ENCODE measurements at places on chromosomes 7 and 10.

GRCh38 chr10:49000437-49001398 is 61.1 kb upstream of the LRRC18 start:
- no peak for DNase-seq

DNA sequence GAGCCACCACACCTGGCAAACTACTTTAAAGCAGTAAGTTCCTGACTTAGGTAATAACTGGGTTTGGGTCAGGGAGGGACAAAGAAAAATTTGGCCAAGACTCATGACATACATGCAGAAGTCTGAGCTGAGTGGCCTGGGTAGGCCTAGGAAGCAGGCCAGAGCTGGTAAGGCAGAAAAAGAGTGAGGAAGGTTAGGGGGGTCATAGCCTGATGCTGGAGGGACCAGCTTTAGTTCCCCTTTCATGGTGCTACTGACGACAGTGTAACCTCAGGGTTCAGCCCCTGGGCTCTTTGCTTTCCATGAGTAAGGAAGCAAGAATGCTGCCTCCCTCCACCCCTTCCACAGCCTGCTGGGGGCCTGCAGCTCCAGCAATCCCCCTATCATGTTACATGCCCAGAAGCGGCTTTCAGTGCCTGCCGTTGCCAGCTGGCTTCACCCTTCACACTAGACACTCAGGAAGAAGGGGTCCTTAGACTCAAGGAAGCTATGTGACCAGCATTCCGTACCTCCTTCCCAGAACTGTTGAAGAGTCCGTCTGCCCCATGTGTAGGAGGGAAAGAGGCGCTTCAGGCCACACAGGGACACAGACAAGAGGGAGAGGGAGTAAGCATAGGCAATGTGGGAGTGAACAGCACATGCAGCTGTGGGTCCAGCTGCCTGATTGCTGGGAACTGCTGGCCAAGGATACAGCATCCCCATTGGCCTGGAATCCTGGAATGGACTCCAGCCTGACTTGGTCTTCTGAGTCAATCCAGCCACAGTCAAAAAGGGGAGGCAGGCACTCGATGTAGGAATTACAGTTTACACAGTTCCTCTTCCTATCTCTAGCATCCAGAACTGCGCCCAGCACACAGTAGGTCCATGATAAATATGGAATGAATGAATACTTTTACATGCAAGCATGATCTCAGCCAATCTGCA is 4.1 kb upstream of the PLAU start:
- no peak for DNase-seq

GRCh38 chr7:72057231-72057630 is 354.9 kb downstream of the CALN1 start:
- DNase-seq: no peak

DNA sequence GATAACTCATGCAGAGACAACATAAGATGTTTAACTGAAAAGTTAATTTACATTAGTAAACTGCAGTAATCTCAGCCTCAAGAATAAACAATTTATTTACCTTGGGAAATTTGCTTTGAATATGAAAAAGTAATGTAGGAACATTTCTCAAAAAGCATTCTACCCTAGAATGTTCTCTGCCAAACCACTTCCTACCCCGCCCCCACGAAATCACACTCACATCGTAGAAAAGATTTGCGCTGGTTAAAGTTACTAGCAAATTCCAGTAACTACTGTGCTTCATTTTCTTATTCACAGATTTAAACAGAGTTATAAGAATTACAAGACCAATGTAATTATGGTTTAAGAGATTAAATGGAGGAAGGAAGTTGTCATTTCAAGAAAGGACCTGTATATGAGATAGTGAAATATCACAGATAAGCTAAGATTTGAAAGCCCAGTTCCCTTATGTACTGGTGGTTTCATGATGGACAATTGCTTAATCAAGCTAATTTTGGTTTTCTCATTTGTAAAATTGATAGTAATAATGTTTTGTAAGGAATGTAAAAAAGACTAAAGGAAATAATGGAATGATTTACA is 175.4 kb downstream of the GNAI1 start:
- no peak for DNase-seq

DNA sequence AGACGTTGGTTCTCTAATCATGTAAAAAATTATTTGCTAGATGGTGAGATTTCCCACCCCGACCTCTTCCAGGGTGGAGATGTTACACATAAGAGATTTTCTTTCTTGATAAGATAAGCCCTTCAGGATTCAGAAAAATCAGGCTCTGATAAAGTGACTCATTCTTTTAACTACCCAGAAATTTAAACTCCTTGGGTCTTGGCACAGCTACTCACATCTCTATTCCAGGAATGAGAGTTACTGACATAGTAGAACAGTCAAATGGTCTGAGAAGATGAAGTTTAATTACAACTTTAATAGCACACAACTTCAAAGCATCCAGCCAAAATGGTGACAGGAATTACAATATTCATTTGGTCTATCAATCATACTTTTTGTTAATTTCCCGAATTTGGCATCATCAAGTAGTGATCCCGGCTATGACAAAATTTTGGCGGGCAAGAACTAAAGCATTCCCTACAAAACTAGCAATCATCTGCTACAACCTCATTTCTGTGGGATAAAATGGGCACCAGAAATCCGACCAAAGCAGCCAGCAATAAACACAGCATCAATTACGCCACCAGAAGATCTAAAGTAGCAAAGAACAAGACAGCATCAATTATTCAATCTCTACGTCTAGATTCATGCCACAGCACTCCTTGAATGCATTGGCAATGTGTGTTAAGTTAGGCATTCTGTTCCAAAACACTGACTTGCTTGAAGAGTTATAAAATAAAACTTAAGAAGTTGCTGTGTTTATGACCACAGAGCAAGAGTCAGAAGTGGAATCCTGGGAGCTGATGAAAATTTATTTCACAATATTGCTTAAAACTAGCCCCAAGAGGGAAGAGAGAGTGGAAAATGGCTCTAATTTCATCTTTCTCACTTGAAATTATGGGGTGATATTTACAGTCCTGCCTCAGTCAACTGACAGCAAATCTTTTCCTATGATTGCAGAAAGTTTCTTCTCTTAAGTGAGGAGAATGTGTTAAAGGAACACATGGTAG is 565.7 kb upstream of the ANKRD30A start:
- DNase-seq: no peak

- no peak for DNase-seq
Measured at GRCh38 chr7:117008118-117008885, 55.0 kb downstream of the ST7 start.

- no peak for DNase-seq
Measured at GRCh38 chr10:122638106-122638505, 61.5 kb downstream of the C10orf120 start.

DNA sequence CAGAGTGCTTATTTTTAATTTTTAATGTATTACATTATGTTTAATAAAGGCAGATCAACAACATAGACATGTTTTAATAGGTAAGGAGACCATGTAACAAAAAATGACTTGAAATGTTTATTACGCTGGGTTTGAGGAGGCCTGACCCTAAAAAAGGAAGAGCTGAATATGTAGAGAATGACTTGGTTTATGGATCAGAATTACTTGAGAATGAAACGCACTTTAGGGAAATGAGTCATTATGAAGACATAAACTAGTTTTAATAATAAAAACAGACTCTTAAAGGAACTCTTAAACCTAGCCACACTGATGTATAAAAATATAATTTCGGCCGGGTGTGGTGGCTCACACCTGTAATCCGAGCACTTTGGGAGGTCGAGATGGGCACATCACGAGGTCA is 56.5 kb downstream of the CTTNBP2 start:
- no peak for DNase-seq

DNA sequence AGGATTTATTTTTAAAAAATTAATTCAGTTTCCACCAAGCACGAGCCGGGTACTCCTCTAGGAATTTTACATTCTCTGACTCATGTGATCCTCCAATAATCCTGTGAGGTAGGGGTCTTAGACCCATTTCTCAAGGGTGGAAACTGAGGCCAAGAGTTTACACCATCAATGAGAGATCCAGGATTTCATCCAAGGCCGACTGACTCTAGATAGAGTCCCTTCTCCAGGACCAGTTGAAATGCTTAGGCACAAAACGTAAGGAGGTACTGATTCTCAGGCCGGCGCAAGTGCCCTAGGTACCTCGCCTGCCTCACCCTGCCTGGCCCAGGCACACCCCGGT is 95.7 kb upstream of the DUSP5 start:
- DNase-seq: no peak

GRCh38 chr10:71083716-71083975 is 128.7 kb upstream of the UNC5B start:
- DNase-seq: no peak

- DNase-seq: peak; percentile 58
Measured at GRCh38 chr7:104943502-104944343, 70.3 kb upstream of the KMT2E start.

DNA sequence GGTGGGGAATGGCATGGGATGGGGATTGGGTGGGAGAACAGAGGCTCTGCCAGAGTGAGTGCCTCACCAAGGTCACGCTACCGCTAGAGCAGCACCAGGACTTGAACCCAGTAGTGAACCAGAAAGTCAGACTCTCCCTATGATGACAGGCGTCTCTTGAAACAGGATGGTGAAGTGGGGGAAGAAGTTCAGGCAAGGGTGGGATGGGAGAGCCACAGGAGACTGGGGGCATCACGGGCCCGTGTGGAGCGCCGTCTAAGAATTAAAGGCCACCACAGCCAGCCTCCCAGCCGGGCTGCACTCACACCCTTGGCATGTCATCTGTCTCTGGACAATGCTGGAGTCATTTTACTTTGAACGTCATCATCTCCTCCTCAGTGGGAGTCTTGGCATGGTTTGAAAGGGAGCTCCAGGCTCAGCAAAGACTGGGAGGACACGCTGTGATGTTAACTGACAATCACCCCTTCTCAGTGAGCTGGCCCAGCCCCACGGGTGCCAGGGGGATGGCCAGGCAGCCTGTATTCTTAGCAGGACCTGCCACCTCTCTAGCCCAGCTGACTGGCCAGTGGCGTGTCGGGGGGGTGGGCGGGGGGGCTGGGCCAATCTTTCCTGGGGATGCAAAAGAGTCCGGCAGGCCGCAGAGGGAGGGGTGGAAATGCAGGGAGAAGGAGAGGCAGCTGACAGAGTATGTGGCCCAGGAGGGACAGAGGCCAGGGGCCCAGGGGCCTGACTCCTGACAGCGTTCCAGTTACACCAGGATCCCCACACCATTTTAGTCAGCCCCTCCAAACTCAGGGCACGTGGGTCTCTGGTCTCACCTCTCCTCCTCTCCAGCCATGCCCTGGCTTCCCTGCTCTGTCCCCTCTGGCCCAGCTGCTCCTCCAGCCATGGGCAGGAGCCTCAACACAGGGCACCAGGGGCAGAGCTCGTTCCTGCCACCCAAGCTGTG is 96.2 kb downstream of the VOPP1 start:
- no peak for DNase-seq

DNA sequence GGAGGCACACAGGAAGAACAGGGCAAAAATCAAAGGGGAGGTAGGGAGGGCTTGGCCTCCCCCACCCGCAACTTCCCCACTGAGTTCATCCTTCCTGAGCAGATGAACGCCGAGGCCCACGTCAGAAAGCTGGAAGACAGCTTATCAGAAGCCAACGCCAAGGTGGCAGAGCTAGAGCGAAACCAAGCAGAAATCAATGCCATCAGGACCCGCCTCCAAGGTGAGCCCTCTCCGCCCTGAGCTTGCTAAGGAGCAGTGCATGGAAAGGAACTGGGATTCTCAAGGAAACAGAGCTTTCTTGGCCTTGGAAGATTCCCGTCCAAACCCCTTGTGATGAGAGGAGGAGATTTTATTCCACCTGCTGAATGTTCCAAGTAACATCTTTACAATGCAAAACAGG is 16.5 kb downstream of the MYH16 start:
- DNase-seq: no peak

GRCh38 chr10:9437131-9437530 is 1382.6 kb downstream of the GATA3 start:
- no peak for DNase-seq

DNA sequence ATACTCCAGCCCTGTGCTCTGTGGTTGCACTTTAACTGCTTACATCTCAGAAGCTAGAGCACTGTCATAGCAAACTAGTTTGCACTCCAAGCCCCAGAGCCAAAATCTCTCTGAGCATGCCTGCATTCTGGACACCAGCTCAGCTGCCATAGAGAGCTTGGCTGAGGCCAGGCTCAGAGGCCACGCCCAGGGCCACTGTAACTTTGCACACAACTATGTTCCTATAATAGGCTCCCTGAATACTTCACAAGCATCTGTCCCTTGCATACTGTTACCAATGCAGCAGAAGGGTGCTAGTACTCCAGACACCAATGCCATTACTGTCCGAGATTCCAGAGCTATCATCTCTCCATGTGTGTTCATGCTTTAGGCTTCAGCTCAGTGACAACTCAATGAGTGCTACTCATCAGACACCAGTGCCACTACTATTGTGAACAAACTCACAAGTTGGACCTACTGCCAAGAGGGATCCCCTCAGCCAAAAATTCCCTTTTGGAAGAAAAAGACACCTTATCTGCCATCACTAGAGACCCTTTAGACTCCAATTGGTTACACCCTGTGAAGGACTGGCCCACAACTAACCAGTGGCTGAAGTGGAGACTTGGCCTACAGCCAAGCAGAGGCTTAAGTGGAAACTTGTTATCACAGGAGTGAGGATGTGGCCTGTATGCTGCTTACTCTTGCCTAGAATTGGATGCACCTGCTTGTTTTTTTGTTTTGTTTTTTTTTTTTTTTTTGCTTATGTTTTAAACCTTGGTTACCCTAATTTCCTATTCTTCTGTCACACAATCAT is 211.6 kb upstream of the MAGI2 start:
- no peak for DNase-seq
